Hypothalamus (tissue), 51 donors: ENCODE measurements at places on chromosomes 2 and 18.

DNA sequence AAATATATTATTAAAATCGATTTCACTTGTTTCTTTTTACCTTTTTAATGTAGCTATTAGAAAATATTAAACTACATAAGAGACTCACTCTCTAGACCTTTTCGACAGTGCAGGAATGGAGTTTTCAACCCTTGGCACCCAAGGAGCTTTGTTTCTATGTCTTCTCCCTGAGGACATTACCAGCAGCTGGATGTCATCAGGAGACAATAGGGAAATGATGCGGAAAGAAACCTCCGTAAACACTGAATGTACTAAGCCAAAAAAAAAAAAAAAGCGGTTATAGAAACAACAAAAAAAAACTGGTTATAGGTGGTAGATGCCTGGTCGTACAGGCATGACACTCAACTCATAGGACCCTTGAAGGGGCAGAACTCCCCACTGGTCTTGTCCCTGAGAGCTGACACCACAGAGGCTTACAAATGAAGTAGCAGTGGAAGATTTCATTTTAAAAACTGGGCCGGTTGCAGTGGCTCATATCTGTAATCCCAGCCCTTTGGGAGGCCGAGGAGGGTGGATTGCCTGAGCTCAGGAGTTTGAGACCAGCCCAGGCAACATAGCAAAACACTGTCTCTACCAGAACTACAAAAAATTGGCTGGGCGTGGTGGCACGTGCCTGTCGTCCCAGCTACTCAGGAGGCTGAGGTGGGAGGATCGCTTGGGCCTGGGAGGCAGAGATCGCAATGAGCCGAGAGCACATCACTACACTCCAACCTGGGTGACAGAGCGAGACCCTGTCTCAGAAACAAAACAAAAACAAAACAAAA lies 23.8 kb downstream of the THAP4 start:
- no peak for DNase-seq

- DNase-seq: peak; percentile 31
Measured at GRCh38 chr2:106108351-106108750, 85.8 kb downstream of the UXS1 start.

GRCh38 chr2:164969909-164970690 lies 14.8 kb upstream of the SLC38A11 start:
- DNase-seq: no peak

DNA sequence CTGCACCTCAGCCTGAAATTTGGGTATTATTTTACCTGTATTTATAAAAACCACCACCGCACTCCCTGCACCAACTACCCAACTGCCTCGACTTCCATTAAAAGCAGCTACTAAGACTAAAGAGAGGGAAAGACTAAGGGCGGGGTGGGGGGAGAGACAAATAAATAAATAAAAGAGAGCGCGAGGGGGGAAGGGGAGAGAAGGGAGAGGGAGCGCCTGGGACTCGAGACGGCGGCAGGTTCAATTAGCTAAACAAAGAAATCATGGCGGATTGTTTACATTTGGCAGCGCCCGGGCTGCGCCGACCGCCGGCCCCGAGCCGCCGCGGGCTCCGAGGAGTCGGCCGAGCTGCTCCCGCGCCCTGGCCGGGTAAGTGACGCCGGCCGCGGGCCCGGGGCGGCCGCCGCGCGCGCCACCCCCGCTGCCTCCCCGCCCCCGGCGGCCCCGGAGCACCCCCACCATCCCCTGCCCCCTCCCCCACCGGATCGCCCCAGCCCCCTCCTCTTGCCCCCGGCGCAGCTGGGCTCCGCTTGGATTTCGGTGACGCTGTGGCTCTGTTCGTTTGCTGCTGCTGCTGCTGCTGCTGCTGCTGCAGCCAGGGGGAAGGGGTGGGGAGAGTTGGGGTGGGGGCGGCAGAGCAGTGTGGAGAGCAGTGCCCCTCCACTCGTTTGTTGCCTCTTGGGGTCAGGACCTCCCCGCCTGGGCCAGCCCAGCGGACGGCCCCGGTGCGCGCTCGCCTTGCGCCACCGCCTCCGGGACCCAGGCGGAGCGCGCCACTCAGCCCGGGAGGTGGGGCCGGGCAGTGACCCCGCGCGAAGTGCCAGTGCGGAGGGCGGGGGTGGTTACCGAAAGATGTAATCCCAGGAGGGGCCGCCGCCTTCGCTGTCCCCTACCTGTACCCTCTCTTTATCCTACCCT lies 187.2 kb upstream of the FANCL start:
- DNase-seq: no peak

DNA sequence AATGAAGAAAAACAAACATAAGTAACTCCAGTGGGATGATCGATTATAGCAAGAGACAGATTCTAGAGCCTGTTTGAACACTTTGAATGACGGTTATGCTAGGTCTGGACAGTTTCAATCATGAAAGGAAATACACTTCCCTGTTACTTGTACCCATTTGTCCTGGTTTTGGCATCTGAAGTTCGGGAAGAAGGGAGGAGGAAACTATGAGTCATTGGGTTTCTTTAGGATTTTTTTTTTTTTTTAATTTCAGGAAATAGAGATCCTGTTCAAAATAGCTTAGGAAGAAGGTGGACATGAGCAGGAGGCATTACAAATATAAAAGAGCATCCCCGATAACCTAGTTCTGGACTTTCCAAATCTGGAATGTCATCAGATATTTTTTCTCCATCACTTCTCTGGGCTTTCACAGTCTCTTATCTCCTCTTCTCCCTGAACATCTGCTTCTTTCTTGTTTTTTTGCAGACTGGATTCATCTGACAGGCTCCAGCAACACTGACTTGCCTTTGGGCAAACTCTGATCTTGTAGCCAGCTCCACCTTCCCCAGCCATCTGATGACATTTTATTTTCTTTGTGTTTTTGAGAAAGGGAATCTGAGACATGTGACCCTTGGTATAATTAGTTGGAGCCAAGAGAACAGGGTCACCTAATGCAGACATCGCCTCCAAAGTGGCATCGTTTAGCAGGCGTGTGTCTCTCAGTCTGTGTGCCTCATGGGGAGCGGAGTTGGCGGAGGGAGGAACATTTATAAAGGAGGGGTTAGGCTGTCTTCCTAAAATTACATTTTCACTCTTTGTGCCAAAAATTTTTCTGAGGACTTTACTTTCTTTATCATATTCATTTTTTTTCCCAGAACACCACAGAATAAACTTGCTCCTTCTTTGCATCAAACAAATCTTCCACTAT lies 195.3 kb upstream of the EPHA4 start:
- DNase-seq: no peak

- DNase-seq: no peak
Measured at GRCh38 chr2:151374436-151374835, 17.0 kb downstream of the TNFAIP6 start.

- no peak for DNase-seq
Measured at GRCh38 chr18:7325126-7325430, 94.2 kb downstream of the LRRC30 start.

DNA sequence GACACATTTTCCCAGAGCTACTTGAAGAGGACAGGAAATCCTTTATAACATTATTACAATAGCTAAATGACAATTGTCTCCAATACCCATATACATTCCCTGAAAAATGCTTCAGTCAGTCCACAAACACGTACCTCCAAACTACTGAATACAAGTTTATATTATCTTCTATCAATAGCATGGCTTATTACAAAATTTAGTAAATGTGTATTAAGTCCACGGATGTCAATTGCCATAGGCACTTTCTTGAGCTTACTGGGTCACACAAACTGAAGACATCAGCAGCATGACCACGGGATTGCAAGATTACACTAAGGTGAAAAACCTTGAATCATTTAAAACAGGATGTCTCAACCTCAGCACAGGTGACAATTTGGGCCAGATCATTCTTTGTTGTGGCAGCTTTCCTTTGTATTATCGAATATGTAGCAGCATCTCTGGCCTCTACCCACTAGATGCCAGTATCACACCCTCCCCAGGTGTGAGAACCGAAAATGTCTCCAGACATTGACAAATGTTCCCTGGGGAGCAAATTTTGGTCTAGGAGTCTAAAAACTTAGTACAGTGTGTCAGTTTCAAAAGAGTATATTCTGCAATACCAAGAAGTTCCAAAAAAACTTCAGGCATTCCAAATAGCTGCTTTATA lies 1.4 kb downstream of the MBD2 start:
- no peak for DNase-seq

GRCh38 chr2:43436431-43436830 lies 159.4 kb downstream of the THADA start:
- no peak for DNase-seq

DNA sequence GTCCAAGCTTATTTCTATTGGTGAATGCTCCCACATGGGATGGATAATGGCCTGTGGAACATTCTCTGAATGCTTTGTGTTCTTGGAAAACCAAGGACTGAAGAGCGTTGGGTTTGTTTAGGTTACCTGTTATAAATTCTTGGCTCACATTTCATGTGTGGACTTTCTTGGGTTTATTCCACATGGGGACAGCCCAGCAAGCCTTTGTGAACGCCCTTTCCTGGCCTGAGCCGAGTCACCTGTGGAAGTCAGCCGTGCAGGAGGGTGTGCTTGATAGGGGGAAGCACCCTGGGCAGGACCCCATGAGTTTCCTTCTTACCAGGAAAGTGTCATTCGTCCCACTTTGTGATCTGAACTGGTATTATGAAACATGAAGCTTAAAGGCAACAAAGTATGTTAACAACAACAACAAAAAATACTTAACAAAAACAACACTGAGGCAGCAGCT lies 4.1 kb downstream of the RAB31 start:
- DNase-seq: no peak

GRCh38 chr2:51516667-51517066 lies 484.7 kb upstream of the NRXN1 start:
- DNase-seq: no peak

GRCh38 chr2:238101891-238102841 lies 2.0 kb downstream of the ESPNL start:
- no peak for DNase-seq

DNA sequence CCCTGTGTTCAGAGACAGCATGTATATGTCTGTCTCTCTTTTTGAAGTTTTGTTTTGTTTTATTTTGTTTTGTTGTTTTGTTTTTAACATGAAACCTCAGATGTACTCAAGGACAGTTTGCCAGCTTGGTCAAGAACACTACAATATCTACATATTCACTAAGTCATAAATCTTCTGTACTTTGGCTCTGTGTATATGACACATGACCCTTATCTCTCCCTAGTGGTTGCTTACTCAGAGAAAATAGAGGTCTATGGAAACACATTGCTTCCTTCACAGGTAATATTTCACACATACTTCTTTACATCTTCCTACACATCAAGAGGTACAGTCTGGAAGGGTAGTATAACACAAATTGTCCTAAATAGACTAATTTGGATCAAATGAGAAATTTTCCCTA lies 312.6 kb upstream of the VRK2 start:
- no peak for DNase-seq

DNA sequence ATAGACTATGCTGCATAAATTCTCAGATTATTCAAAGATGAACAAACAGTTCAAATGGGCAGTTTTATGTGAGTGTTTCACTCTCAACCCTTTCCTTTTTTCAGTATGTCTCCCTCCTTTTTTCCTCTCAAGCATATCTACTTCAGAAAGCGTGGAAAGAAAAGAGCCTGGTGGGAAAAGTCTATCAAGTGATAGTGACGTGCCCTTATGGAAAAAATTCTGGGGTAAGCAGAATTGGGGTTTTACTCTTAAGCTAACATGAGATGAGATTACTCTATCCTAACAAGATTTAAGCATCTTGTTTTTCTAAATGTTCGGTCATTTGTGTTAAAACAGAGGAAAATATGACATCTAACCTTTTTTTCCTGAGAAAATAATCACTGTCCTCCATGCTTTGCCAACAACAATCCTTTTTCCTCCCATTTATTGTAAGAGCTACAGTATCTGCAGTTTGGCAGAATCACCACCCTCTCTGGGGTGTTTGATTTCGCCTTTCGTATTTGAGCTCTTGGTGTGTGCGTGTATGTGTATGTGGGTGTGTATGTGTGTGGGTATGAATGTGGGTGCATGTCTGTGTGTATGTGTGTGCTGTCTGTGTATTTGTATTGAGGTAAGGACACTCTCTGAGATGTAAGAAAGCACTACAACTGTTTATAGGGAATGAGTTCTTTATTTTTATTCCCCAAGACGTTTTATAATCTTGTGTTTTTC lies 143.9 kb upstream of the L3MBTL4 start:
- no peak for DNase-seq

DNA sequence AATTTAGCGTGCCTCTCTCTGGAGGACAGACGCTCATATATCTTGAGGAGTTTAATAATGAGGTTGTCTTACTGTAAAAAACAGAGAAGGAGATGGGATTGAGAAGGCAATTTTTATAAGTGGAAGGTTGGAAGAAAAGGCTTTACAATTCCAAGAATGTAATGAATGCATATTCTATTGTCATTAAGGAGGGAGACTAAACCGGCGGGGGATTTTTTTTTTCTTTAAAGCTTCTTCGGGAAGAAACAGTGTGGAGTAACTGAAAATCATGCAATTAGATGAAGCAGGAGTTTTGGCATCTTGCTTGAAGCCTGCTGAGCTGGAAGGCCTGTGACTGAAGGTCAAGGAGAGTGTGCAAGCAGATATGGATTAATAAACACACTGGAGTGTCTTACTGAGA lies 124.4 kb downstream of the HRH4 start:
- DNase-seq: no peak

DNA sequence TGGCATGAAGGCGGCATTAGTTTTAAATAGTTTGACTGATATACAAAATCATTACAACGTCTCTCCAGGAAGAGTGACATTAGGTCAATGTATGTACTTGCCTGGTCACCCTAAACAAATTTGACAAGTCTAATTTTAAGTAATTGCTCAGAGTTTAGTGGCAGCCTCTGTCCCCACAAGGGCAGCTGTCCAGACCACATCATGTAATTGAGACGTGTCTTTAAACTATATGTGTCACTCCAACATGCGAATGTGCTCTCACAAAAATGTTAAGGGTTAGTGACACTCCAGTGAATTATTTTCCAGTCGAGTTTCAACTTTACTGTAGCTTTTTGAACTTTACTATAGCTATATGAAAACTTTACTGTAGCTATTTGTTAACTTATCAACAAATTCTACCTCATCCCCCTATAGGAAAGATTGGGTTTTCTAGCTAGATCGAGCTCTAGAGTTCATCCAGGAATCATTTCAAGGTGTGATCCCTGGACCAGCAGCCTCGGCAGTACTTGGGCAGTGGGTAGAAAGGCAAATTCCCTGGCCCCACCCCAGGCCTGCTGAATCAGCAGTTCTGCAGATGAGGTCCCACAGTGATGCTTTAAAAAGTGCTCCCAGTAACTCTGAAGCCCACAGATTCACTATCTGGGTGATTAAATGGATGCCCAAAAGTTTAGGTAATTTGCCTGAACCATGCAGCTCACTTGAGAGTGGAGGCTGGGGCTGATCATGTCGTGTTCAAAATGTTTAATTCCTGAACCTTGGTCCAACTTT lies 66.4 kb upstream of the POU3F3 start:
- no peak for DNase-seq

DNA sequence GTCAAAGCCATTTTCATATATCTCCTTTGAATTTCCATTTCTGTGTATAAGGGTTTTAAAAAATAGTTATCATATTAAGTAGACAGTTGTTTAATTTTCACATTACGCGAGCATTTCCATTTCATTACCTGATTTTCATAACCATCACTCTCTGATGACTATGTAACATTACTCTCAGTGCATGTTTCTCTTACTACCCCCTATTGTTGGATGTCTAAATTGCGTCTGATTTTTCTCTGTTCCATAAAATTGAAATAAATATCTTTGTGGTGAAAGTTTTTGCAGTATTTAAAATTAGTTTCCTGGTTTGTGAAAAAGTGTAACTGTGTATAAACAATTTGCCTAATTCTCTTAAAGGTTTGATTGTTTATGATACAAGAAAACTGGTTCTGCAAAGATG lies 123.8 kb downstream of the MYO1B start:
- no peak for DNase-seq

- DNase-seq: no peak
Measured at GRCh38 chr18:80254971-80255500, 7.7 kb upstream of the PARD6G start.
